ENCODE measurements at places on chromosomes 1 and 21.
A peak's percentile ranks its signal among the peaks of the same experiment; 100 is the strongest.

DNA sequence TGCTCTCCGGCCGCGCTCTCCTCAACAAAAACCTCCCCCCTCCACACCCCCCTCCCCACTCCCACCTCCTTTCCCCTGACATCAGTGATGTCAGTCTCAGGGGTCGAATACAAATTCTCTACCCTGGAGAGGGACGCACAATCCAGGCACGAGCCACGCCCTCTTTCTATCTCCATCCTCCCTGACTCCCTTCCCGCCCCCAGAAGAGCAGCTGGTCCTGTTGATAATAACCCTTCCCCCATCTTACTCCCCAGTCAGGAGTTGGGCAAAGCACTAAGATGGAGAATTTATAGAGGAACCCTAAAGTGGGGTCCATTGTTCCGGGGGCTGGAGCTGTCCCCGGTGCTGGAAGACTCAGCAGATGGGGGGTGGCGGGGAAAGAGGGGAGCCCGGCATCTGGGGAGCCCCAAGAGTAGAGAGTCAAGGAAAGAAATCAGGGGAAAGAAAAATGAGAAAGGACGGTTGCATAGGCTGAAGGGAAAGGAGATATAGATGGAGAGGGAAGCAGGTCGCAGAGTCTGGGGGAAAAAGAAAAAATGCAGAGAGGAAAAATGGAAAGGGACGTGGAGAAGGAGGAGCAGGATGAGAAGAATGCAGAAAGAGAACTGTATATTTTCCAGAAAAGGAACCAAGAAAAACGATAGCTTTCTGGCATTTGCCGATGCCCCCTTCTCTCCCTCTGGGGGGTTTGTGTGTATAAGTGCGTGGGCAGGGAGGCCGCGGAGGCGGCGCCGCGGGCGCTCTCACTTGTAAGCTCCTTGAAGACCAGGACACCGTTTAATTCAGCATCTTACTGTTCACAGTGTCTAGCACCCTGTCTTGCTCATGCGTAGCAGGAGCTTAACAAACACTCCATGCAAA, at the start of gene CELF3:
TSS of gene CELF3 (minus strand) at position 33 of the 861 bp plus-strand sequence. CDS start 783 bp downstream, outside the sequence.
- peak; percentile 80 for DNase-seq

- no peak for DNase-seq
Observed at GRCh38 chr1:2165646-2166045, 28.9 kb downstream of the FAAP20 start.

DNA sequence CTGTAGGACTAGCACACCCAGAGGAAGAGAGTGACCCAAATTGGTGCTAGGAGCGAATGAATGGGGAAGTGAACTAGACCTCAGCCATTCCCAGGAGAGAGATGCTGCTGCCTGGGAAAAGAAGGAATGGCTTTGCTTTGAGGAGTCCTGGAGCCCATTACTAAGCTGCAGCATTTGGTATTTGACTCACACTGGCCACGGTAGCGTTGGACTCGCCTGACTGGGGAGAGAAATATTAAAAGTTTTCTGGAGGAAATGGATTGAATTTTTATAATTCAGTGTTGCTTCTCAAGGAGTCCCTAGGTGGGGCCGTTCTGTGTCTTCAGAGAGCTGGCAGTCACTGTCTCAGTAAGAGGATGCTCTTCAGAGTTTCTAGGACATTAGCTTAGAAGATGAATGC, 40.2 kb downstream of the PIK3CD start:
- no peak for DNase-seq

GRCh38 chr21:46320331-46320801, 3.3 kb downstream of the C21orf58 start:
- no peak for DNase-seq

DNA sequence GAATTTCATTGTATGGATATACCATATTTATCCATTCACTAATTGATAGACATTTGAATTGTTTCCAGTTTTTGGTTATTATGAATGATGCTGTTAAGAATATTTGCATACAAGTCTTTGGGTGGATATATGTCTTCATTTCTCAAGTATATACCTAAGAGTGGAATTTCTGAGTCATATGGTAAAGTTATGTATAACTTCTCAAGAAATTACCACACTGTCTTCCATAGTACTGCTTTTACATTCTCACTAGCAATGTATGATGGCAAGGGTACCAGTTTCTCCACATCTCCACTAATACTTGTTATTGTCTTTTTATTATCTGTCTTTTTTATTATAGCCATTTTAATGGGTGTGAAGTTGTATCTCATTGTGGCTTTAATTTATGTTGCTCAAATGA, 74.6 kb upstream of the TENT5C start:
- no peak for DNase-seq

GRCh38 chr1:29920784-29921183, 684.5 kb downstream of the PTPRU start:
- no peak for DNase-seq

GRCh38 chr1:54328066-54328636, 78.0 kb downstream of the SSBP3 start:
- peak; percentile 47 for DNase-seq

DNA sequence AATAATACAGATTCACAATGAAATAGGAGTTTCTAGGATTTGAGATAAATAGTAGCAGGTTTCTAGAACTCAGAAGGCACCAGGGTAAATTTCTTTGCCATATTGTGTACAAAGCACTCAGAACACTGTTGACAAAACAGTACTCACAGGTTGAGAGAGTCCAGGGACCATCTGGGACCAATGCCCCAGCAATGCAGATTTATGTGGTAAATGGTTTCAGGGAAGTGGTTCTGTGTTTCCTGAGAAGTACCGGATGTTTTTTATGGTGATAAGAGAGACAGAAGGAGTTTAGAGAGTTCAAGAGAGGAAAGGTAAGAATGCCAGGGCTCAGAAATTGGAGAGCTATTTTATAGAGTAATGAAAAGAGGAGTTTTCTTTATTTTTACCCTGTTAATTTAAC, 29.6 kb upstream of the DIPK1A start:
- no peak for DNase-seq

DNA sequence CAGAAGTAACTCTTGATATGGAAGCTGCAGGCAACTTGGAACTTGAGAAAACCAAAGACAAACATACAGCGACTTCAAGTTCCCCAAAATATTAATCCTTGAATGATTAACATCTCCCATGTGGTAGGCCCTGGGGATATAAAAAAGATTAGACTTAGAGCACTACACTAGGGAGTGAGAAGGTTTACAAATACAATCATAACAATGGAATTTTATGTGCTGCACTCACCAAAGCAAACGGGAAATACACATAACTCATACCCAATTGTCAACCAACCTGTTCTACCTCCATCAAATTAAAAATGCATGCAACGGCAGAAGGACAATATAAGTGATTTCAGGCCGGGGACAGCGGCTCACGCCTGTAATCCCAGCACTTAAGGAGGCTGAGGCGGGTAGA, 3.7 kb downstream of the SMYD3 start:
- no peak for DNase-seq

- no peak for DNase-seq
Observed at GRCh38 chr1:58620259-58620658, 43.2 kb upstream of the TACSTD2 start.

GRCh38 chr1:186871784-186872183, 43.0 kb downstream of the PLA2G4A start:
- DNase-seq: no peak

- no peak for DNase-seq
Observed at GRCh38 chr1:210335001-210335400, 6.3 kb downstream of the HHAT start.

DNA sequence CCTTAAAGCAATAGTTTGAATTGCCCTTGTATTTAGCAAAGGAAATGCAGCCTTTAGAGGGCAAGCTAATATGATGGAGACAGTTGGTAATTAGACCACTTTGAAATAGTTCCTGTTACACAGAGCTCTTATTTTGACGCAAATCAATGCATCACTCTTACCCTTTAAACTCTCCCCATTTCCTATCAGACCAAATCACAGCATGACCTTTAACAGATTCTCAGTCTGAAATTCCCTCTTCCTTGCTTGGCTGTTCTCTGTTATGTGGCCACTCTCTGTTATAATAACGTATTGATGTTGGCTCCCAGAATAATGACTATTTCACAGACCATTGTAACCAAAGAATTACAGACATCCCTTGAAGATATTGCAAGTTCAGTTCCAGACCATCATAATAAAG, 66.9 kb upstream of the NGF start:
- no peak for DNase-seq

GRCh38 chr1:117928881-117929342, 509 bp downstream of the GDAP2 start:
- DNase-seq: peak; percentile 69

DNA sequence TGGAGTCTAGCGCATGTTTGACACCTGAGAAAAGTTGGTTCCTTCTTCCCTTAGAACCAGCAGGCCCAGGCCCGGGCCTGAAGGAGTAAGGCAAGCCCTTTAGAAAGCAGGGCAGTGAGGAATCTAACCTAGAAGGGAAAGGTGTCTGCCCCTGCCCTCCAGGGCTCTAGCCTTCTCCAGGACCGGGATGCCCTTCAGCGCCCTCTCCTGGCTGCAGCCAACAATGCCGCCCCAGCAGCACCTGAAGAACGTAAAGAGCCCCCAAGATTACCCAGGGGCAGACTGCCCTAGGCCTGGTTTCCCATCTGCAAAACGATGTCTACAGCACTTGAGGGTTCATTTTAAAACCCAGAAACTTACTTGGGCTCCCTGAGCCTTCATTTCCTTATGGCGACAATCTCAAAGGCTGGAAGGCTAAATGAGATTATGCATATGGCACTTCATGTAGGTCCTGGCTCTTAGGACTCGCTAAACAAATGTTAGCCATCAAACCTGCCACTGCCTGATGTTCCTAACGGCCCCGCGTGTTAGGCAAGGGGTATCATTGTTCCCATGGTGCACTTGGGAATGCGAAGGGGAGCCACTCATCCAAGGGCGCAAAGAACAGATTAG, 106.7 kb upstream of the KLHDC7A start:
- peak; percentile 78 for DNase-seq
